ENCODE measurements at places on chromosomes 2 and 18.

GRCh38 chr2:168348076-168348475, 100.7 kb upstream of the STK39 start:
- DNase-seq = peak; percentile 16

DNA sequence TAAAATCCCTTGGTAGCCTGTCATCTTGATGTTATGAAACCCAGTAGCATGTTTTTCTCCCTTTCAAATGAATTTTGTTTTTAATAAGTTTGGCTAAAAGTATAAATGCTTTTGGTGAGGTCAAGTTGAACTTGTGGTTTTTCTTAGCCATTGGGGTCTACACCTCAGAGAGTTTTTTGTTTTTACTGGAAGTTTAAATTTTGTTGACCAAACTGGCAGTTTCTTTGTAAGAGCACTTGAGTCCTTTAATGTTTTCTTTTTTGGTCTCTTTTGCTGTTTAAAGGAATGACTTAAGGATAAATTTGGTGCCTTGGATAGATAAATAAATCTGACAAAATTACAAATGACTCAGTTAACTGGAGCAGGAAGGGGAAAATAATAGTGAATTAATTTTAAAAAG, 577.3 kb downstream of the SATB2 start:
- DNase-seq = no peak

GRCh38 chr2:100653449-100654035, 90.7 kb downstream of the PDCL3 start:
- no peak for DNase-seq

DNA sequence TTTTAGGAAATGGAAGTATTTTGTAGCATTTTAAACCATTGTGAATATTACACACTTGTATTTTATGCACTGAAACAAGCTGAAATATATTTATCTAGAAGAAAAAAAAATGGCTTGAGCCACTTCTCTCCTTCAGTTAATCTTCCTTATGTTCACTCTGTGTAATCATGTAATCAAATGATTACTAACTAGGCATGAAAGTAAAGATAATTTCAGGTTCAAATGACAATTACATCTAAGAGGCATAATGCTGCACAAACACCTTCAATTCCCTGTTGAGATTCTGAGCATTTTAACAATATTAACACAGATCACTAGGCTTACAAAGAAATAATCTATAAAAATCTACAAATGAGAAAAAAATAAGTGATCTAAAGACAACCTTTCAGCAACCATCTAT, 119.6 kb upstream of the ITGB6 start:
- no peak for DNase-seq

DNA sequence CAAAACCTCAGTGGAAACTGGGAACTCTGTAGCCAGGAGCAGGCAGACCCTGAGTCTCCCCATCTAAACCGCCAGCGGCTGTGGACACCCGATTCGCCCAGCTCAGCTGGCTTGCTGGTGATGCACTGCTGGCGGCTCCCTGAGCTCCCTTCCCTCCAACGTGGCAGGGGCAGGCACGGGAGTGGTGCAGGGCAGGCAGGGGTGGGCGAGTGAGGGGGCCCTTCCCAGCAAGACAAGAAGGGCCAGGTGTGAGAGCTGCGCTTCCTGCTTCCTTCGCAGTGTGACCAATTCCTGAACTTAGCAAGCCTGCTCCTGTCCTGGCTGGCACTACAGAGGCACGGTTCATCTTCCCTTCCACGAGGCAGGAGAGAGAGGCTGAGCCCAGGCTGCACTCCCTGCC, 12.3 kb upstream of the SEMA4C start:
- DNase-seq = no peak

DNA sequence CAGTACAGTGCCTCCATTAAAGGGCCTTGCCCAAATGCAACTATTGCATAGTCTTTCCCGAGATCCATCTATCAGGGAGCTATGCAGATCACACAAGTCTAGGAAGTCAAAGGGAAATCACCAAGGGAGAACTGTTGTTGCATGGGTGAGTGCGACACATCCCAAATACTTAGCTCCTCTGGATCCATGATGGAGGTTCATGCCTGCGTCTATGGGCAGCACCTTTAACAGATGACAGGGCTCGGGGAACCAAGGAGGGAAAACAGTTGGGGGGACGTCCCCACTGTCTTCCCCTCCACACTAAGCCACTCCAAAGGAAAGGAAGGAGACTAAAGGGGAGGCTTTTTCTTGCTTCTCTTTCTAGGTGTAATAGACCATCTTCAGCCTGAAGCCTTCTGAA, 552.8 kb upstream of the PKDCC start:
- no peak for DNase-seq

DNA sequence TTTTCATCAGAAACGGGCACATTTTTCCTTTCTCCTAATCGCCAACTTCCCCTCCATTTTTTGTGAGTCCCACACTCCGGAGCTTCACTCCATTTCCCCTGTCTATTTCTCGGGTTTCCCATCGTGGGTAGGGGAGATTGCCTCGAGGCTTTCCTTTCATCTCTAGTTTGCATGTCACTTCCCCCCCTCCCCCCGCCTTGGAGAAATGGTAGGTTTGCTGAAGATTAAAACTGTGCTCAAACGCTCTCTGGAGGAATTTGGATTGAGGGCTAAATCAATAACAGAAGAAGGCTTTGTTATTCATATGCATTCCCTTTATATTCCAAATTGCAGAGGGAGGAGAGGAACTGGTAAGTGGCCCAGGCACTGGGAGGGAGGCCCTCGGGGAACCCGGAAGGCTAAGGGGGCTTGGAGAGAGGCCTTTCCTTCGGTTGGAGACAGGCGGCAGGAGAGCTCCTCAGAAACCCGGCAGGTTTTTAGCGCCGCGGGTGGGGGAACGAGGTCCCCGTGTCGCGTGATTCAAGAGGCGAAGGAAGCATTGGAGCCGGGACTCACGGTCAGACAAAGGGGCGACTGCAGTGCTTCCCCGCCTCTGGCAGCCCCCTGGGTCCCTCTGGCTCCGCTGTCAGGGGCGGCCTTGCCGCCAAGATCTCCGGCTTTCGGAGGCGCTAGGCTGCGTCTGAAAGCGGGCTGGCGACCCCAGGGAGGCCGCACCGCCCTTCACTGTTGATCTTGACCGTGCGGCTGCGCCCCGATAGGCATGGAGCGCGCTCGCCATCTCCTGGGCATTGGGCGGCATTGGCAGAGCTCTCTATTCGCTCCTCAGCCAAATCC, 2.4 kb upstream of the HOXD12 start:
- peak; percentile 85 for DNase-seq

DNA sequence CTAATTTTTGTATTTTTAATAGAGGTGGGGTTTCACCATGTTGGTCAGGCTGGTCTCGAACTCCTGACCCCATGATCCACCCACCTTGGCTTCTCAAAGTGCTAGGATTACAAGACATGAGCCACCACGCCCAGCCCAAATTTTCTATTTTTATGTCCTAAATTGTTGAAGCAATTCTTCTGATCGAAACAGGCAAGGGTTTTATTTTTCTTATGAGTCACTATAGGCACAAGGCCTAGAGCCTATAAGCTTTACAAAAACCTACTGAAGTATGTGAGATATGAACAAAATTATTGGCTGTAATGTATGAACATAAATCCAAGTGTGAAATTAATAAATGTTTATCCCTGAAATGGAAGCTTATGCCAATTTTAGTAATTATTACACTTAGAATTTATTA, 464.2 kb upstream of the NRP2 start:
- DNase-seq = no peak

DNA sequence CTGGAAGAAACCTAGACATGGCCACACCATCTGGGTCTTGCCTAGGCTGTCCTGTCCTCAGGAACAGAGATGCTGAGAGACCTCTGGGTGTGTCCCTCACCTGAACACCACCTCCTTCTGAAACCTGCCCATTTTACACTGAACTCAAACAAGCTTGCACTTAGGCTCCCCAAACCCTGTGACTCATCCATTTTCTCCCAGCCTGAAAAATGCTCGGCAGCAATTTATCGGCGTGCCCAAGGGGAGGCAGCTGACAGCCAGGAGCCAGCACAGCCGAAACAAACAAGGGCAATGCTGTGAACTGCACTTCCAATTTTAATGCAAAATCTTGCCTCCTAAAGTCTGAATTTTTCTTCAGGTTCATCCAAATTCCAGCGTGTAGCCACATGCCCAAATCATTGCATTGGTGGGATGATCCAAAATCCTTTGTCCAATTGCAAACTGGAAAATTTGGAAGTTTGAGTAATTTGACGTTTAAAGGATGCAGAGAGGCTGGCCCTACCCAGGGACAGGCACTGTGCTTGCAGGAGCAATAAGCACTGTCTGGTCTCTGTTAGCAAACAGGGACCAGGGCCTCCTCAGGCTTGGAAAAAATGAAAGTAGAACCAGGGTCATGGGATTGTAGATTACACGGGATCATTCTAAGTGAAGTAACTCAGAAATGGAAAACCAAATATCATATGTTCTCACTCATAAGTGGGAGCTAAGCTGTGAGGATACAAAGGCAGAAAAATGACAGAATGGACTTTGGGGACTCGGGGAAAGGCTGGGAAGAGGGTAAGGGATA, 67.7 kb downstream of the GALNT14 start:
- DNase-seq = no peak

DNA sequence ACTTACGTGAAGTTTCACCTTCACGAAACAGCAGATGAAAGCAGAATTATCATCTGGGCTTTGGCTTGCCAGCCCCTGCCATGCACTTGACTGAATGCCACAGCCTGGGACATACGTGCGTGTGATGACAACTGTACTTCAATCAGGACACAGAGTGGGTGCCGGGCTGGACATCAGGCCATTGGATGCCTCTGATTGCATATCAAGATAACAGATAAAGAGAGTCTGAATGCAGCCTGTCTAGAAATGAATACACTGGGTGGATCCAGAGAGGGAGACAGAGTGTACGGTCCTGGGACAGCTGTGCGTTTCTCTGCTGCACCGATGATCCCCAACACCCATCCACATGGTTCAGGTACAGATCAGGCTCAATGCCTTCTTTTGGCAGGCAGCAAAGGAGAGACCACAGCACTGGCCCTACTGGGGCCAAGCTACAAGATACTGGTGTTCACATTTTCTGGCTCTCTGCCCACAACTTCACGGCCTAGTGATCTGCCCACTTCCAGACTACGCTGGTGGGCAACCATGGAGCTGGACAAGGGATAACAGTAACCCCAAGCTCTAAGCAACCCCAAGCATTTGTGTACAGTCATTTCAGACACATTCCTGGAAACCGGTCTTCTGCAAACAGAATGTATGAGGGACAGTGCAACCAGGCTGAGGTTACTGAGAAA, 35.6 kb downstream of the FBLN7 start:
- DNase-seq = no peak

Measured in NCI-H1105 (cell line).